ENCODE measurements at places on chromosomes 2 and 18. TPM values are rescaled to one million over a fixed set of nuclear protein-coding genes. Genes with fewer than 3 reads are reported as not detected.

Gene CRYGD
- not detected for total RNA-seq

Gene CNTNAP5
- 65.1 TPM for total RNA-seq

Gene SLC16A14
- 49.5 TPM for total RNA-seq

Gene SPDYA
- total RNA-seq, result 5.0 TPM

Gene TMEM200C
- 12.8 TPM for total RNA-seq

Gene CREG2
- 4.7 TPM for total RNA-seq

Gene FBLN7
- total RNA-seq, result 2.5 TPM

Gene TM4SF20
- total RNA-seq, result not detected

Gene CCBE1
- 57.6 TPM for total RNA-seq

Gene SERPINB12
- total RNA-seq, result not detected

Gene SLC19A3
- 3.1 TPM for total RNA-seq

Gene TRABD2A
- total RNA-seq, result 1.6 TPM

Gene ASTL
- not detected for total RNA-seq

Gene EMX1
- total RNA-seq, result 27.9 TPM

Gene GATA6
- not detected for total RNA-seq

Gene DUSP11
- total RNA-seq, result 38.5 TPM

Gene ZFAND2B
- total RNA-seq, result 17.5 TPM

Gene PLEKHA3
- 23.2 TPM for total RNA-seq

Gene VIL1
- total RNA-seq, result not detected

Gene PSTPIP2
- total RNA-seq, result 1.6 TPM

Gene WDR12
- total RNA-seq, result 26.6 TPM

Gene ABCA12
- total RNA-seq, result 0.63 TPM

Gene B3GNT7
- 1.3 TPM for total RNA-seq

Gene CD226
- total RNA-seq, result 1.3 TPM

Gene GCG
- not detected for total RNA-seq

Gene CCDC68
- 1.6 TPM for total RNA-seq

Gene C2orf74
- 2.5 TPM for total RNA-seq

Gene FOXI3
- total RNA-seq, result 0.63 TPM

Gene AGXT
- not detected for total RNA-seq

Gene CNDP1
- total RNA-seq, result 1.9 TPM

Gene LRRTM1
- total RNA-seq, result 13.8 TPM

All from parietal lobe (tissue), 2 donors.